ENCODE measurements at places on chromosomes 11 and 22.

GRCh38 chr11:46253258-46254132 lies 24.0 kb upstream of the CREB3L1 start:
- no peak for DNase-seq

DNA sequence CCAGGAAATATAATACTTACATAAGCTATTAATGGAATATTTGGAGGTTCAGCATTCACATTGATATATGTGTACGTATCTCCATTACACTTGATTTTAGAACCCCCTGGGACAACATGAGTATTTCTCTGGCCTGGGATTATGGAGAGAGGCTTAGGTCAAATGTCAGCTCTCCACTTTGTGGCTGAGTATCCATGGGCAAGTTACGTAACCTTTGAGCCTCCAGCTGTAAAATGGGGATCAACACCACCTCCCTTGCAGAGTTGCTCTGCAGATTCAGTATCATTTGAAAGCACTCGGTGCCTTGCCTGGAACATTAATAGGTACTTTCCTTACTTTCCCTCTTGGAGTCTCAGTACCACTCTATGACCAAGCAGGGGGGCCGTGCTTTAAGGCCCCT lies 33.2 kb downstream of the C22orf31 start:
- DNase-seq = no peak

DNA sequence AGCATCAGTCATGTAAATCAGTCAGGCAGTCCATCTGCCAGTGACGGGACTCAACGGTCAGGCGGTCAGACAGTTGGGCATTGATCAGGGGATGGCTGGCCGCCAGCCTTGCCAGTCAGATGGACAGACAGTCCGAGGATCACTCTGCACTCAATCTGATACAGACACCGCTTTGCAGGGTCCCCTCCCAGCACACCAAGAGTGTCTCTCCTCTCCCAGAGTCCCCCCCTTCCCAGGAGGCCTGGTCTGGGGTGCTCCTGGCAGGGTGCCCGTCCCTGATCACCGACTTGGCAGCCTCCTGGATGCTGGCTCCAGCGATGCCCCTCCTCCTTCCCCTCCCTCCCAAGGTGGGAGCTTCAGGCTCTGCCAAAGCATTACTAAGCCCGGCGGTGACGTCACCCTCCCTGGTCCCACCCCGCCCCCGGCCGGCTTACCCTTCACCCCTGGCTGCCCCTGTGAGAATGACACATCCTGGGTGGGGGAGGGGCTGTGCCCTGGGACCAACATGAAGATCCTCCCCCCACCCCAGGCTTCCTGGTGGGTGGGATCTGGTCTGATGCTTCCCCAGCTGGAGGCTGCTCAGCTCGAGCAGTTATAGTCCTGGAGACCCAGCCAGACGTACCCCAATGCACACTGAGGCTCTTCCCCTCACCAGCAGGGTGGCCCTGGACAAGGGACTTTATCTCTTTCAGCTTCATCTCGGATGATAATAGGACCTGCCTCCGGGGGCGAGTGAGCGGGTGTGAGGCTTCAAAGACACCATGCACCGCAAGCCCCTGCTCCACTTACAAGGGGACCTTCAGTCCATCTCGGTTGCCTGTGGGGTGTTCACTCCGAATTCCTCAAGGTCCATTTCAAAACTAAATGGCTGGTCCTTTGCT lies 69.2 kb downstream of the CD82 start:
- DNase-seq = peak; percentile 85

DNA sequence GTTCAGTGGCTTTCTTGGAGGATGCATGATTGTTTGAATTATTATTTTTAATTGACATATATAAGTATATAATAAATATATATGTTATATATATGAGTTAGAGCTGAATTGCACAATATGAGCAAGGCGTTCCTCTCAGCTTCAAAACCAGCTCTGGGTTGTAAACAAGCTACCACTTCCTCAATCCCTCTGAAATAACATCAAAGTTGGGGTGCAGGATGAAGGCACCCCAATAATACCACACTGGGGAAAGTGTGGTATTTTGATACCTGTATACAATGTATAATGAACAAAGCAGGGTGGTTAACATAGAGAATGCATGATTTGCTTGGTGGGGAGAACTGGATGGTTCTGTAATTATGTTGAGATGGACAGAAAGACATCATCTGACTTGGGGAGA lies 1.7 kb upstream of the SORL1 start:
- DNase-seq = no peak

GRCh38 chr11:19027829-19028595 lies 32.5 kb downstream of the MRGPRX2 start:
- no peak for DNase-seq

GRCh38 chr11:118924591-118925585 lies 838 bp downstream of the BCL9L start:
- DNase-seq = peak; percentile 85

- DNase-seq = peak; percentile 9
Measured at GRCh38 chr11:5137014-5137413, 1.1 kb downstream of the OR52A5 start.

DNA sequence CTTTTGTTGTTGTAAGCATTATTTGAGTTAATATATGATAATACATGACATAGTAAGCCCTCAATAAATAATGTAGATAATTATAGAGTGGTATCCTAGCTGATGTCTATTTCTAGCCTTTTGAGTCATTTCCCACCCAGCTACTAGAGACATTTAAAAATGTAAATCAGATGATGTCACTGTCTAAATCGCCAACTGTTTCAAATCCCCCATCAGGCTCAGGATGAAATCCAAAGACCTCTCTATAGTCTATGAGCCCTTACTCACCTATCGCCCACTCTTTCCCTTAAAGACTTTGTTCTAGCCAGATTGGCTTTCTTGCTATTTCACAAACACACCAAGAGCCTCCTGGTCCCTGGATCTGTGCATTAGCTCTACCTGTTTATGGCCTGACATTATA lies 135.4 kb upstream of the PLET1 start:
- no peak for DNase-seq

GRCh38 chr22:35069541-35069940 lies 3.6 kb downstream of the ISX start:
- DNase-seq = no peak

DNA sequence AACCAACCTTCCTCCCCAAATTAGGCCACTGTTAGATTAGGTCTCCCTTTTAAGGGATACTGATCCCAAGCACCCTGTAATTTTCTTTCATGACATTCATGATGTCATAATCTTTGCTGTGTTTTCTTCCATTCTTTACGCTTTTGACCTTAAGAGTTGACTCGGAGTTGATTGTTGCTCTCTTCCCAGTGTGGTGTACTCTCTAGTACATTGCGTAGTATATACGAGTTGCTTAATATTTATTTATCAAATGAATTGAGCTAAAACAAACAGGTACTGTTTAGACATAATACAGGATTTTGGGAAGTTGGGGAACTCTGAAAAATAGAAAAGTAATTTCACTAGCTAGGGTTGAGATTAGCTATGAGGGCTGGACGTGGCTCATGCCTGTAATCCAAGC lies 49.8 kb downstream of the SVIP start:
- no peak for DNase-seq

DNA sequence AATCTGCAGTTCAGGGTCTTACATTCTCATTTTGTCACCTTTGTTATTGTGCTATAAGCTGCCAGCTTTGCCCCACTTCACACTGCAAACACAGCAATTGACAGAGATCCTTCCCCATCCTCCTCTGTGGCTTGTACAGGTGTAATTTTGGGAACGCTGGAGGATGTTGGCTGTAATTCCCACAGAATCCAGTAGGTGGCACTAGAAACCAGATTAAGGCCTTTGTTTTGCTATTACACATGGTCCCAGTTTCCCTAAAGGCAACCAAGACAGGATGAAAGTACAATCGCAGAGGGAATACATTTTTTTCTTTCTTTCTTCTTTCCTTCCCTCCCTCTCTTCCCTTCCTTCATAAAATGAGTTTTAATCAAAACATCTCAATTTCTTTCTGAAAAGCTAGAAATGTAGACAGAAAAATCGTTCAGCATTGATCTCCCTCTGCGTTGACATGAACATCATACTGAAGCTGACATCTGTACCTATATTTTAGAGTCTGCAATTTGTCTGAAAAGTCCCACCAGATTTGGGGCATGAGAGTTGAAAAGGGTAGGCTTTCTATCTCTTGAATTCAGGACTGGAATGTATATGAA lies 21.3 kb upstream of the NELL1 start:
- DNase-seq = peak; percentile 89

DNA sequence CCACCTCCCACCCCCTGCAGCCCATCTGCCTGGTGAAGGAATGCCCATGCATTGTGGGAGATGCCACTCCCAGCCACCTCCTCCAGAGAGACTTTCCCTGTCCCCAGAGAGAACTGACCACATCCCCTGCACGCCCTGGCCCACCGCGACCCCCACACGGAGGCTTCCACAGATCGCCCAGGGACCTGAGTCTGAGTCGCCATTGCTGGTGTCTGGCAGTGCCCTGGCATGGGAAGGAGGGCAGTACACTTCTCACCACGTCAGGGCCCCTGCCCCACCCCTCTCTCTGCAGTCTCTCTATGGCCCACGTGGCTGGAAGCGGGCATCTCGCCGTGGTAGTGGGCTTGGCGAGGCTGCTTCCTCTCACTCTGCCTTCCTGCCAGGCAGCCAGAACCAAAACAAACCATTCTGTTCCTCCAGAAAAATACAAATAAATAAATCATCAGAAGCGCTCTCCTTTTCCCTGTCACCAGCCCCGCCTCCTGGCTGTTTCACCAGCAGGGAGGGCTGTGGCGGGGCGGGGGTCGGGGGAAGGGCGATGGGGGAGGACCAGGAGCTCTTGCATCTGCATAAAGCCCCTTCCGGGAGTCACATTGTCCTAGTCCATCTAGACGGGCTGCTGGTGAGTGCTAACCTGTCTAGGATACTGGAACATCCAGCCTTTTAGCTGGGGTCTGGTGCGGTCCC lies 20.9 kb downstream of the SHISAL1 start:
- DNase-seq = no peak

GRCh38 chr11:123707606-123708205 lies 33.8 kb downstream of the ZNF202 start:
- peak; percentile 92 for DNase-seq

DNA sequence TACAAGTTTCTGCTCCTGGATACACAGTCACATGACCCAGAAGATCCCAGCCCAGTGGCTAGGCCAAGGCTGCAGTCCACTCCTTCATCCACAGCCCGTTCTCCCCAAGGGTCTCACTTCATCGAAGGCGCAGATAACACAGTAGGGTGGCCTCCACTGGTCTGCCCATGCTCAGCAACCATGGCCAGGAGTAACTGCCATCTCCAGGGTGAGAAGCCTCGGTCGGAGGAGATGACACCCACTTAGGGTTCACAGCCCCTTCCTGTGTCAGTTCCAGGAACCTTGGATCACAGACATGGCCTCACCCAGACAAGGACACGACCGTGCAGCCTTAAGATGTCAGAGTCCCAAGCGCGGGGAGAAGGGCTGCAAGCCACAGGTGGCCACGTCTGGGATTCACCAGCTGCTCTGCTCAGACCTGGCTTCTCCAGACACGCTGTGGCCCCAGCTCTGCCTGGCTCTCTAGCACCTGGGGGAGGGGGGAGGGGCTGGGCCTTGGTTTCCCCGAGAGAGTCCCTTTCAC lies 2.6 kb downstream of the BET1L start:
- DNase-seq = no peak

DNA sequence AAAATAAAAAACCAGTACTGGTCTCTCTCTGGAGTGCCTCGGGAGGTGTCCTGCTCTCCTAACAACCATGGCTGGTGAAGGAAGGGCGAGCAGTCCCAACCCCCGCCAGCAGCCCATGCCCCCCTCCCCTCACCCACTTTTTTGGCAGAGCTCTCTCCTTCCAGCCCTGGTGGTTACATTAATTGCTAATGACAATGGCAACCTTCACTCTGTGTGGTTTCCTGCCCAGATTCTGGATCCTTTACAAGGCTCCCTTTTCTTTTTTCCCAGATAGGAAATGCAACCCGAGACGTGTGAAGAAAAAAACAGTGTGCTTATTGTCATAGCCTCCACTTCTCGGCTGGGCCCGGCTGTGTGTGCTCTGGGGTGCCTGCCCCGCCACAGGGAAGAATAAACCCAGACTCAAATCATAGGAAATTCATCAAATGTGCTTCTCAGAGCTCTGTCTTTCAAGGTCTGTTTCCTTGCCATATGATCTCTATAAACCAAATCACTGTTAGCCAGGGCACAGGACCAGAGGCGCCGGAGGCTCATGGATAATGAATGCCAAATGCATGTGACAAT lies 513.0 kb downstream of the SOX6 start:
- peak; percentile 80 for DNase-seq

- DNase-seq = no peak
Measured at GRCh38 chr11:93084727-93085505, 112.9 kb downstream of the SLC36A4 start.

DNA sequence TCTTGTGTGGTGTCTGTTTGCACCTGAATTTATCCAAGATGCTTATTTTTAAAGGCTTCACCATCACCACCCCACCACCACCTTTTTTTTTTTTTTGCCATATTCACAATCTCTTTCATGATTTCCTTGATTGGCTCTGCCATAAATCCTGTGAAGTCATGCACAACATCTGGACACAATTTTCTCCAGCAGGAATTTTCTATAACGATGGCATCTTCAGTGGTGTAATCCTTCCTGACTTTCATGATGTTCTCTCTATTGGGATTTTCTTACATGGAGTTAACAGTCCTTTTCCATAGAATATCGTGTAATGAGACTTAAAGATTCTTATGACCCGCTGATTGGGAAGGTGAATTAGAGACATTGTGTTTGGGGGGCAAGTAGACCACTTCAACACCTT lies 17.8 kb downstream of the ZFP91 start:
- DNase-seq = no peak

DNA sequence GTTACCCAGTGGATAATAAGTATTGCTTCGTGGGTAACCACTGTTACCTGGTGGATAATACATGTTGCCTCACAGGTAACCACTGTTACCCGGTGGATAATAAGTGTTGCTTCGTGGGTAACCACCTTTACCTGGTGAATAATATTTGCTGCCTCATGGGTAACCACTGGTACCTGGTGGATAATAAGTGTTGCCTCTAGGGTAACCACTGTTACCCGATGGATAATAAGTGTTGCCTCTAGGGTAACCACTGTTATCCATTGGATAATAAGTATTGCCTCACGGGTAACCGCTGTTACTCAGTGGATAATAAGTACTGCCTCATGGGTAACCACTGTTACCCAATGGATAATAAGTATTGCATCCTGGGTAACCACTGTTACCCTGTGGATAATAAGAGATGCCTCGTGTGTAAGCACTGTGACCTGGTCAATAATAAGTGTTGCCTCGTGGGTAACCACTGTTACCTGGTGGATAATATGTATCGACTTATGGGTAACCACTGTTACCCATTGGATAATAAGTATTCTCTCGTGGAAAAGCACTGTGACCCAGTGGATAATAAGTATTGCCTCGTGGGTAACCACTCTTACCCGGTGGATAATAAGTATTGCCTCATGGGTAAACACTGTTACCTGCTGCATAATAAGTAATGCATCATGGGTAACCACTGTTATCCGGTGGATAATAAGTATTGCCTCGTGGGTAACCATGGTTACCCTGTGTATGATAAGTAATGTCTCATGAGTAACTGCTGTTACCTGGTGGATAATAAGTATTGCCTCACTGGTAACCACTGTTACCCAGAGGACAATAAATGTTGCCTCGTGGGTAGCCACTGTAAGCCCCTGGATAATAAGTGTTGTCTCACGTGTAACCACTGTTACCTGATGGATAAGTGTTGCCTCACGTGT lies 20.1 kb upstream of the NXPE4 start:
- DNase-seq = no peak

- no peak for DNase-seq
Measured at GRCh38 chr22:50416996-50417395, 57.8 kb downstream of the SBF1 start.

Data from eye (tissue), 1 donor.